ENCODE measurements at places on chromosomes 6 and 20.

DNA sequence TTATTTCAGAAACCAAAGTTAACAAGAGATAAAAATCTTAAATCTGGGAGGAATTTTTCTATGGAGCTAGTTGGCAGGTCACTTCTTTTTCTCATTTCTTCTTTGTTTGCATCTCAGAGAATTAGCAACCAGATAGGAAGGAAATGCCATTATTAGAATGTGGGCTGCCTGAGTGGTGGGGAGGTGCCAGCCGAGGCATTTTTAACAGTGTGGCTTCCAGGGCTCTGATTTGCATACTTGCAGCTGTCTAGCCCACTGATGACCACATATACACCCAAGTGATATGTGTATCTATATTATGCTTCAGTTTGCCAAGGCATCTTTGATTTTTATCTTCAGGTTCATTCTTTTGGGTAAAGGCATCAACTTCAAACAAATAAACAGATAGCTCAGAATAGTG, 206.7 kb downstream of the CLIC5 start:
- no peak for DNase-seq

GRCh38 chr6:33597551-33598322, 17.7 kb upstream of the BAK1 start:
- no peak for DNase-seq

GRCh38 chr6:52612336-52613054, 35.6 kb upstream of the TRAM2 start:
- no peak for DNase-seq

GRCh38 chr20:45969712-45970634, 2.0 kb downstream of the ZNF335 start:
- DNase-seq = no peak

DNA sequence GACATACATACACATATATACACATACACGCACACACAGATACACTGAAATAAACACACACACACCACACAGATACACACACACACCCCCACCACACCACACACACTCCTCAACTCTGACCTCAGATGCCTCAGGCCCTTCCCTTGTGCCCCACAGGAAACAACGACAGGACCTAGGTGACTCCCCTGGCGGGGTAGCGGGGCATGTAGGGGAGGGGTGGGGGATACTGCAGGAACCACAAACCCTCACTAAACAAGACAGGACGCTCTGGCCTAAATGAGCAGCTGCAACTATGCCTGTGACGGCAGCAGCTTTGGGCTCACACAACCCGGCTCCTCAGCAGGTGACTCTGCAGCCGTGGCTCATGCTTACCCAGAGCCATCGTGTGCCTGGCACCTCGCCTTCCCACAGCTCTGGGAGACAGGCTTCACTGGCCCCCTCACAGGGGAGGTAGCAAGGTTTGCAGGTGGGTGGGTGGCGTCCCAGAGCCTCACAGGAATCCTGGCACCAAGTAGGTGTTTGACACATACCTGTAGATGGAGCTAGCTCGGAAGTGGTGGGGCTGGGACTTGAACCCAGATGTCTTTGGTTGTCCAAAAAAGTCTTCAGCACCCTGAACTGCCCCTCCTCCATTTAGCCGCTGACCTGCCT, 100.8 kb downstream of the GRM4 start:
- no peak for DNase-seq

- no peak for DNase-seq
These were observed 20.3 kb downstream of the SCAND1 start for GRCh38 chr20:35934050-35934449.

DNA sequence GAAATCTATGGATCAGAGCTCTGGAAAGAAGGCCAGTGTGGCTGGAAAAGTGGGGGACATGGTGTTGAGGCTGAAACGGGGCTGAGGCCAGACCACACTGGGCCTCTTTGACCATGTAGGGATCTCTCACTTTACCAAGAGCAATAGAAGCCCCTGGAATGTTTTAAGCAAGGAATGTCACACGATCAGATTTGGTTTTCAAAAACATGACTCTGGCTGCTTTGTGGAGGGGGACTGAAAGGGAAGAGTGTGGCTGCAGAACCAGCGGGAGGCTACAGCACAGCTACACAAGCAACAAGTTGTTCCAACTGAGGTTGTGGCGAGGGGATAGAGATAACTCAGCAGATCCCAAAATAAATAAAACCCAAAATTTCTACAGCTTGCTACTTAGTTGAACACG, 346.0 kb downstream of the NRN1 start:
- no peak for DNase-seq

DNA sequence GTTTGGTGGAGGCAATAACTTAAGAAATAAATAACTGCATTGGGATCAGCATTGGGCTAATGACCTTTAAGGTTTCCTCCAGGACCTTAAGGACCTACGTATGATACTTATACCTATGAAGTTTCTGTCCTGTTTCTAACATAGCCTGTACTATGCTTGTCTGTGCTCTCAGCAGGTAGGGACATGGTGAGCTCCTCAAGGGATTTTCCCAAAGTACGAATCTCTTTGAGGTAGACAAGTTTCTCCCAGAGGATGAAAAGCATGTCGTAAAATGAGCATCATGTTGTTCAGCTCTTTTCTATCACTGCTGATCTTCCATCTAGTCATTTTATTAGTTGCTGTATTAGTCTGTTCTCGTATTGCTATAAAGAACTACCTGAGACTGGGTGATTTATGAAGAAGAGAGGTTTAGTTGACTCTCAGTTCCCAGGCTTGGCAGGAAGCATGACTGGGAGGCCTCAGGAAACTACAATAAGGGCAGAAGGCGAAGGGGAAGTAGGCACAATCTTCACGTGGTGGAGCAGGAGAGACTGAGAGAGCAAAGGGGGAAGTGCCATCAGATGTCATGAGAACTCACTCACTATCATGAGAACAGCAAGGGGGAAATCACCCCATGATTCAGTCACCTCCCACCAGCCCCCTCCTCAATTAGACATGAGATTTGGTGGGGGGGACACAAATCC, 77.8 kb upstream of the TGM3 start:
- DNase-seq = peak; percentile 19

DNA sequence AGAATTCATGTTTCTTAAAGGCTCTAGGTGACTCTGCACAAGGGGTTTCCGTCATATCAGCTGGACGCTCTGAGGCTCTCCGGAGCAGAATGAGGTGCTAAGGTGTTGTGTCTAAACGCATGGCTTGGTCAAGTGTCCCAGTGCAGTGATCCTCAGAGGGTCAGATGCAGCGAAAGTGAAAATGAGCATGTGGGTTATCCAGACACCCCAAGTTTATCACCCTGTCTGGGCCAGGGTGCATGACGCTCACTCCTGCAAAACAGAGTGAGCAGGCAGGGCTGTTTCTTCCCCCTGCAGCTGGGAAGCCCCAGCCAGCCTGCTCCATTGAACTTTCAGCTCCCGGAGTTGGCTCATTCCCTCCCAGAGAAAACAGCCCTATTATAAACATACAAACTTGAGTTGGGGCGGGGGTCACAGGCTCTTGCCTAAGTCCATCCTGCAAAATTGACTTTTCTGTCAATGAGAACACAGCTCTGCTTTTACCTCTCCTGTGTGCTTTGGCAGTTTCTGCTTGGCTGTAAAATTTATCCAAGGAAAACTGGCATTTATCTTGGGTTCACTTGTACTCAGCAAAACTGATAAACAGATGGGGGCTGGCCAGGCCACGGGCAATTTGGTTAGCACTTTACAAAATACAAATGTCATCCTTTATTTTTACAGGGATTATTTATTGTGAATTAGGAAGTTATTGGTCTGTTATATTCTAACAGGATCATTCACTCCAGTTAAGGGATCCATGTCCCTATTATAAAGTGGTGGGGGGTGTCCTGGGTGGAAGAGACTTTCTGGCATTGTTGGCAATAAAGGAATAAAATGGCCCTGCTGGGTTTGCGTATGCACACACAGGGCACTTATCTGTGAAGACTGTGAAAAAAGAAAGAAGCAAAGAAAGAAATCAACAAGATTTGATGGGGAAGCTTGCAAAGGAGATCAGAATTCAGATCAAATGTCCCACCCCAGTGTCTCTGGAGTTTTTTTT, 154.9 kb downstream of the FOXA2 start:
- DNase-seq = no peak

DNA sequence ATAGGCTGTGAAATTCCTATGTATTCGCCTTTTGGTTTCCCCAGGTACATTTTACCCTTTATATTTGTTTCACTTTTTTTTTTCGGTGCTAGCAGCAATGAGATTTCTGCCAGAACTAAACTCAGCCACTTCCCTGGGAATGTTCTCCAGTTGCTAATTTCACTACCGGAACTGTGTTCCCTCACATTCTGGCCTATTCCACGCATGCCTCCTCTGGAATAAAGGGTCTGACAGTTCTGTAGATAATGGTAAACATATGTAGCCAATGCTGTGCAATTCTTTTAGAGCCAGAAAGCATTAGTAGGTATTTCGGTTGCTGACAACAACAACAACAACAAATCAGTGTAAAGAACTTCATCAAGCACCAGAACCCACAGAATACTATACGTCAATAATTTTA, 96.1 kb upstream of the TBX18 start:
- no peak for DNase-seq

DNA sequence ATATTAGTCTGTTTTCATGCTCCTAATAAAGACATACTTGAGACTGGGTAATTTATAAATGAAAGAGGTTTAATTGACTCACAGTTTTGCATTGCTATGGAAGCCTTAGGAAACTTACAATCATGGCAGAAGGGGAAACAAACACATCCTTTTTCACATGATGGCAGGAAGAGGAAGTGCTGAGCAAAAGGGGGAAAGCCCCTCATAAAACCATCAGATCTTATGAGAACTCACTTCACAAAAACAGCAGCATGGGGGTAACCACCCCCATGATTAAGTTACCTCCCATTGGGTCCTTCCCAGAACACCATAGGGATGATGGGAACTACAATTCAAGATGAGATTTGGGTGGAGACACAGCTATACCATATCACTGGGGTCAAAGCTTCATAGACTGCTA, 254.2 kb downstream of the ERMARD start:
- no peak for DNase-seq

GRCh38 chr20:23140991-23141390, 54.9 kb upstream of the CD93 start:
- no peak for DNase-seq

GRCh38 chr20:51306521-51307358, 235.8 kb downstream of the NFATC2 start:
- DNase-seq = peak; percentile 82

GRCh38 chr20:22567944-22568871, 16.2 kb downstream of the FOXA2 start:
- no peak for DNase-seq

GRCh38 chr20:1185790-1186334, 1.1 kb upstream of the TMEM74B start:
- peak; percentile 68 for DNase-seq

- no peak for DNase-seq
These were observed 118.1 kb downstream of the CEBPB start for GRCh38 chr20:50308513-50309279.

DNA sequence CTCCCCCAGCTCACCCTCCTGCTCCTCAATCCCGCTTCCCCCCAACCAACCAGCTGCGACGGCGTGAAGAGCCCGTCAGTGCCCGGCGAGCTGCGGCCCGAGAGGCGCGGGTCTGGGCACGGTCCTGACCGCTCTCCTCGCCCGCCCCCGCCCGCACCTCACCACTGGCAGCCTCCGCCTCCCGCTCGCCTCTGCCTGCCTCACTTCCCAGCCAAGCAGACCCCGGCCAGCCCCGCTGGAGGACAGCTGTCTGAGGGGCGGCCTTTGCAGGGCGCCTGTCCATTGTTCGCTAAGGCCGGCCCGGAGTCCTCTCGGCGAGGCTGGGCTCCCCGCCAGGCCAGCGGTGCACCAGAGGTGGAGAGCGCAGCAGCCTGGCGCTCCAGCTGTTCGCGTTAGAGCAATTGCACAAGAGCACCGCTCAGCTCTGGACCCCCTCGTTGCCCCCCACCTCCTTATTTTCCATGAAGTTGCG, 1.3 kb downstream of the SOBP start:
- peak; percentile 12 for DNase-seq

DNA sequence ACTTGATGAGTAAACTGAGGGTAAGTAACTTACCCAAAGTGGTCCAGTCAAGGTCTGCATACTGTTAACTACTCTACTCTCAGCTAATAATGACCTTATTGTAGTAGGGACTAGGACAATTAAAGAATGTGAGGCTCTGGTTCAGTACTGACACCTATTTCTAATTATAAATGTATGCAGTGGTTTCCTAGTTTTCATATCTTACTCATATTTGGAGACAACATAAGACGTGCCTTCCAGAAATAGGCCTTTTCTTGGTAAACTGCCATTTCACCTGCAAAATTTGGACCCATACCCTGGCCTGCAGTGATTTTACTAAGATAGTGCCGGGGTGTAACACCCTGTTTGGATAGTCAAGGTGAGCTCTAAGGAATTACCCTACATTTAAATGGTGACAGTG, 24.7 kb downstream of the GJA1 start:
- DNase-seq = no peak

GRCh38 chr6:12324099-12324498, 33.9 kb downstream of the EDN1 start:
- DNase-seq = no peak

GRCh38 chr6:145428706-145429105, 306.6 kb downstream of the EPM2A start:
- no peak for DNase-seq

- no peak for DNase-seq
These were observed 36.1 kb upstream of the PAQR8 start for GRCh38 chr6:52325695-52326471.

- DNase-seq = no peak
These were observed 58.7 kb upstream of the RIN2 start for GRCh38 chr20:19699180-19699971.

DNA sequence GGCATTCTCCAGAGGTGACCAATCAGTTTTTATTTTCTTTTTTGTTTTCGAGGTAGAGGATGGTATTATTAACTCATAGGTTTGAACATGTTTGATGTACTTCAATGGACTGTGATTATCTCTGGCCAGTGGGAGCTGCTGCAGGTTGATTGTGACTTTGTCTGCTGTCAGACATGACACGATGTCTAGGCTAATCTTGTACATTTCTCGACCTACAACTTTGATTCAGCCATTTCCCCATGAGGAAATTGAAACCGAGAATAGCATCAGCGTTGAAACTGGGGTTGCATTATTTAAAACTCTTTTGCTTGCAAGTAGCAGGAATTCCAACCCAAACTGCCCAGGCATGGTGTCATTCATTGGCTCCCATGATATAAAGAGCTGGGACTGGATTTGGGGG, 218.9 kb downstream of the CDH26 start:
- DNase-seq = no peak

DNA sequence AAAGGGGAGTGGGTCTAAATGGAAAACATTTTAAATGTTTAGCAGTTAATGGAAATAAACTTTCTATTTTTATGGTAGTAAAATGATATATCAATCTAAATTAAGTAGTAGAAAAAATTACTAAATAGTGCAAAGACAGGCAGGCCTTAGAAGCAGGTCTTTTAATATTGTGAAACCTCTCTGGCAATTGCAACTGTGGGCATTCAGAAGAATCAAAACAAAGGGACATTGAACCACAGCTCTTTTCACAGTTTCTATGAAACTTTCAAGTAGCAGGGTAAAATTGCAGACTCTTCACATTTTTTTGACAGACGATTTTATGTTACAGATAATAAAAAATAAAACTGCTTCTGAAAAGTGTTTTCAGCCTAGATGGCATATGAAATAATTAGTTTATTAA, 533.7 kb downstream of the BCKDHB start:
- no peak for DNase-seq
